ENCODE measurements at places on chromosomes 5 and 9. TPM values are rescaled to one million over a fixed set of nuclear protein-coding genes. Genes with fewer than 3 reads are reported as not detected.

GRCh38 chr9:125986966-125987365 is 239.8 kb downstream of the PBX3 start:
- no peak for DNase-seq

DNA sequence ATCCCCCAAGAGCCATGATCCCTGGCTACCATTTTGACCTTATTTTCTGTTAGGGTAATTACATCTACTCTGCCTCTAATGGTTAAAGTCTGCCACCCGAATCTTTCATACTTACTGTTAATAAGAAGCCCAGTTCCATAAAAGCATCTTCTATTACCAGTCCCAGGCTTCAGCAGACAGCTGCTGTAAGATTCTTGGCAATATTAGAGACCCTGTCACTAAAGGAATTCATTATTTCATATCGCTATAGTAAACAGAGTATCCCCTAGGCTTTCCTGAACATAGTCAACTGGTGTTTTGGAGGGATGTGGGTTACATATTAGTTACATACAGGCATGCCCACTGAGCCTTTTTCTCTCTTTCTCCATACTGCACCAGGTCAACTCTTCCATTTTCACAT is 608.7 kb upstream of the SEMA6A start:
- no peak for DNase-seq

SLC27A6 gene
- 0.04 TPM for polyA plus RNA-seq

DNA sequence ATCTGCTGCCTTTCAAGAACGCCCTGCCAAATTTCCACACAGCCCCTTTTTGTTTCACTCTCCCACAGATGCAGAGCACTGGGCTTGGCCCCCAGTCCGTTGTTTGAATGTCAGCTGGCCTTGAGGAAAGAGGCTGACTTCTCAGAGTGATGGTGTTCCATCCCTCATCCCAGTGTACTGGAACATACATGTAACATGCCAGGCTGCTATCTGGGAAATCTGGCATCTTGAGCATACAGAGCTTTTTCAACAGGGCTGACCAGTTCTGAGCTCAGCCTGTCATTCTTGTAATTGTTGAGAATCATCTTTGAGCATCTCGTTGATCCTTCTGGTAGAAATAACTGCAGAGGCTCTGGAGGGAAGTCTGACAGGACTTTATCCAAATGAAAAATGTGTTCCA is 2.8 kb downstream of the GALNT10 start:
- no peak for DNase-seq

- no peak for DNase-seq
Observed at GRCh38 chr5:91362935-91363334, 20.2 kb downstream of the ARRDC3 start.

SPAG8 gene
- polyA plus RNA-seq, result 0.58 TPM

RAI14 gene
- polyA plus RNA-seq, result 211 TPM

- DNase-seq, result no peak
Observed at GRCh38 chr9:131238402-131239021, 37.8 kb downstream of the FAM78A start.

- DNase-seq, result no peak
Observed at GRCh38 chr9:93830606-93831005, 124.5 kb downstream of the BARX1 start.

DNA sequence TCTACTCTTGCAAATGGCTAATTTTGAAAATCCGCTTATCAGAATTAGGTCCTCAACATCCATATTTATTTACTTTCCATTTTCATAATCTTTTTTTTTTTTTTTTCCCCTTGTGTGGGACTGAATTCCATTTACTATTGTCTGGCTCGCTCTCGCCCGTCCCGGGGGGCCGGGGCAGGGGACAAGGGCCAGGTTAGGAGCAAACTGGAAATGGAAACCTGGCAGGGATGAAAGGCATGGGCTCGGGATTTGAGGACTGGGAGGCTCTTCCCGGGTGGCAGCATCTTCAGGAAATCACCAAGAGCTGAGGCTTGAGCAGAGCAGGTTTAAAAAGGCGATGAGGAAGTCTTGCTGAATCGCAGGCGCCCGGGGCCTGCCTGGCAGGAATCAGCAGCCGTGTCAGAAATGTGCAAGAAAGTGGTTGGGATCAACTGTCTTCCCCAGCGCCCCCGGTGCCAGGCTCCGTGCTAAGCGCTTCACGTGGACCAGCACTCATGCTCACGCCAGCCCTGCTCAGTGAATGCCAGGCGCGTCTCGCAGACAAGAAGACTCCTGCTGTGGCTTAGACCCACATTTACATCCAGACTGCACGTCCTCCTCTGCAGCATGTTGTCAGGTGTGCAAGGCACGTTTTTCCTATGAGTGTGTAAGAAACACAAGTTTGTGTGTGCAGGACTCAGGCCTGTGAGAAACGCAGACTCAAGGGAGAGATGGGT is 66.3 kb upstream of the UNC5A start:
- no peak for DNase-seq

- DNase-seq, result no peak
Observed at GRCh38 chr5:74625742-74626241, 14.7 kb downstream of the ENC1 start.

- DNase-seq, result peak; percentile 72
Observed at GRCh38 chr5:43193181-43193893, 1.3 kb downstream of the NIM1K start.

GRCh38 chr9:38687389-38687842 is 32.5 kb downstream of the FAM240B start:
- DNase-seq, result no peak

PPWD1 gene
- polyA plus RNA-seq, result 14.1 TPM

SMU1 gene
- polyA plus RNA-seq, result 17.1 TPM

LCN9 gene
- polyA plus RNA-seq, result not detected

GRCh38 chr9:35845824-35846771 is 17.1 kb downstream of the TMEM8B start:
- DNase-seq, result no peak

DNA sequence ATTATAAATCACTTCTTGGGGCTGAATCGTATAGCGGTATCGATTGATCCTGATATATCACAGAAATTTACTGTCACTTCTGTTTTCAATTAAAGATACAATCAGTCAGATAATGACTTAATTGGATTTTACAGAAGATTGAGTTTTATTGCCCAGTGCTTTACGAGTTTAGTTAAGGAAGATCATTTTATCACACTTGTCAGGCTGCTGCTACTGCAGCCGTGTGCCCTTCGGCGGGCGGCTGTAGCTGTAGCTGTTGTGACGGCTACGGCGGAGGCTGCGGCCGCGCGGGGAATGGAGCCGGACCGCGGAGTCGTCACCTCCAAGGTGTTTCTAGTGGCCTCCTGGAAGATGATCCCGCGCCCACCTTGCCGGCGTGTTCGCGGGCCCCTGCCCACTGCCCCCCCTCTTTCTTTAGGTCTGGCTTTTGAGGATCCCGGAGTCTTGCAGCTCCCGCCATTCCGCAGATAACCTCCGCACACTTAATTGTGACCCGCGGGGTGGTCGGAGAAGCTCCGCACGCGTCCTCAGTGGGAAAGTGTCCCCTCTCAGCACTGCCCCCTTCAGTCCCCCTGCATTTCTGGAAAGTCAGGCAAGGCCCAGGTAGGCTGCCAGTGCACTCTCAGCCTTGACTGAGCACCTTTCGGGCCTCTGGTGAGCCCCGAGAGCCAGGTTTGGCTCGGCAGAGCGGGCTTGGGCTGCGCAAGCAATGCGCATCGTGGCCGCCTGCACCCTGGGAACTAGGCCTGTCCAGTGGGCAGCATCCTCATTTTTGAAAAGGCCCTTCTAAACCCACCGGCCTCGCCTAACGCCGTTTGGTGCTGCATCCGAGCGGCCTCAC is 6.9 kb upstream of the DMRT3 start:
- DNase-seq, result no peak

- no peak for DNase-seq
Observed at GRCh38 chr5:93462916-93463315, 118.1 kb downstream of the NR2F1-AS1 start.

DNA sequence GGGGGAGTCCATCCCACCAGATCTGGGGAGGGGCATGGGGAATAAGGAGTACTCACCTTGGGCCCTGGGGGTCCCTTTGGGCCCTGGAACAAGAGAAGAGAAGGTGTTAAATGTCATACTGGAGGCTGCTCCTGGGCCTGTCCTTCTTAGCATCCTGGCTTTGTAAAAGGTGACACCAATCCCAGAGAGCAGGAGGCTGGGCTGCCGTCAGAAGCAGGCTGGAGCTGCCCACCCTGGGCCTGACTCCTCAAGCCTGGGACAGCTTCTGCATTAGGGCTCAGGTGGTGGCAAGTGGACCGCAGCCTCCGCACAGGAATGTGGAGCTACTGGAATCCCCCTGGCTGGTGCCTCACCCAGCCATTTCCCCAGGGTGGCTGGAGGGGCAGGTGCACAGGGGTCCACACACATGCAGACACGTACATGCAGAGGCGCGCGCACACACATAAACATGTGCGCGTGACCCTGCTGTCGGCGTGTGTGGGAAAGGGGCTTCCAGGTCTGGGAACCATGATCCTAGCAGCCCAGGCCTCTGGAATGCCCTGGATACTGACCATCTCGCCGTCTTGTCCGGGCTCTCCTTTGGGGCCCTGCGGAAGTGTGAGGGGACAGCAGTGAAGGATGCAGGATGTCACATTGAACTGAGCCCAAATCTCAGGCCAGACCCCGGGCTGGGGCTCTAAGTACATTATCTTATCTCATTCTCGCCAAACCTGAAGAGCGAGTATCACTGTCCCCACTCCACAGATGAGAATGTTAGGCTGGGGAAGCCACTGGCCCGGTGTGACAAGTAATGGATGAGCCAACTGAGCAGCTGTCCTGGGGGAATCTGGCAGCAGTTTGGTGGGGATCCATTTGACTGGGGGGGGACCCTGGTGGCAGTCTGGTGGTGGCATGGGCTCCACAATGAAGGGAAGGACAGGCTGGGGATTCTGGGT is 29.3 kb upstream of the PHYKPL start:
- no peak for DNase-seq

DNA sequence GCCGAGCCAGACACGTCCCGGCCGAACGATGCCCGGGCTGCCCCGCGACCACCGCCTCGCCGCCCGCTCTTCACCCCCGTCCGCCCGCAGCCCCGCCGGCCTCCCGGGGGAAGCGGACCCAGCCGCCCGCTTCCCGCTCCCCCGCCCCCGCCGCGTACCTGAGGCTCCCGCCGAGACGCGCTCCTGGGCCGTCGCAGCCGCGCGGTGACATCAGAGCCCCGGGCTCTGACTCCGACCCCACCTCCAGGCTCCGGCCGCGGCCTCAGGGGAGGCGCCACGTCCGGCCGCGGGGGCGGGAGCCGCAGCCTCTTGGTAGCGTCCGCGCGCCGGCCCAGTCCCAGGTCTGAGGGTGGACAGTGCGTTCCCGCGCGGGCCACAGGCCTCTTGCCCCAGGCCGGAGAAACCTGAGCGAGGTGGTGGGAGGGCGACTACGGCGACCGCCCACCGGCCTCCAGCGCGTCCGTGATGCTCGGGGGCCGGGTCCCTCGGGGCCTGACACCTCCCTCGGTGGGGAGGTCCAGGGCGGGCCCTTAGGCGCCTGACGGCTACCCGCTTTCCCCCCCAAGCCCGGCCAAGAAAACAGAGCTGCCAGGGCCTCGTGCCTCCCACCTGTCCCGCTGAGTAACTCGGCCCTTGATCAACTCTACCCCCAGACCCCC is at the start of gene SHROOM1:
TSS of gene SHROOM1 (minus strand) at position 212 of the 659 bp plus-strand sequence. CDS start 4,507 bp downstream, outside the sequence.
- DNase-seq, result no peak

DNA sequence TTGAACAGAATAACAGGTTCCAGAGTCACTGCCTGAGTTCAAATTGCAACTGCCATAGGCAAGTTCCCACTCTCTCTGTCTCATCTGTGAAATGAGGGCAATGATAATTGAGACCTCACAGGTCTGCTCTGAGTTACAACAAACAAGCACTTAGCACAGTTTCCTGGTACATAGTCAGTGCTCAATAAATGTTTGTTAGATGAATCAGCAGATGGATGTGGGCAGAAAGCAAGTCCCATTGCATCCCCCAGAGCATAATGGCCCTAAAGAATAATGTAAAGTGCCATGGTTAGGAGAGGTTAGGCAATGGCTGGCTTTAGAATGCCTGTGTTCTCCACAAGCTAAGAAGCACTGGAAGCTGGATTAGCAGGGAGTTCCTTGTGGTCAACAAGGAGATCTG is 136.5 kb upstream of the LARP1 start:
- DNase-seq, result no peak

GRCh38 chr5:100909034-100909433 is 6.0 kb upstream of the ST8SIA4 start:
- DNase-seq, result no peak

SMIM32 gene
- polyA plus RNA-seq, result not detected

- DNase-seq, result no peak
Observed at GRCh38 chr5:129460936-129461710, 1.0 kb downstream of the ADAMTS19 start.

GRCh38 chr5:154776167-154776566 is 21.0 kb downstream of the LARP1 start:
- no peak for DNase-seq

DNA sequence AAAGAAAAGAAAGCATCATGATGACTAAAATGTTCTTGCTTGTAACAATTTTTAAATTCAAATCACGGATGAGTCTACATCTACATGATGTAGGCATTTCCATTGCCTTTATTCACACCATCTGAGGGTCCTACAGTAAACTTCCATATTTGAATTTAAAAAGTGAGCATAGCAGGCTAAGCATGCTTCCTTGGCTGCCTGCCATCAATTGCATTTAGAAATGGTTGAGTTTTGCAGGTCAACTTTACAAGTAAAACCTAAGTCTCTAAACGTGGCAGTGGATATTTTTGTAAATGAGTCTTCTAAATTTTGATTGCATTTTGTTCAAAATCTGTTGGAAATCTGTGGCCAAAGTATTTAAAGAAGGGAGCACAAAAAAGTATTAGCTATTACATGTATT is 136.5 kb upstream of the PTCH1 start:
- no peak for DNase-seq

ZBTB6 gene
- polyA plus RNA-seq, result 8.3 TPM

SPINK4 gene
- not detected for polyA plus RNA-seq

GRCh38 chr5:96637196-96637595 is 25.0 kb upstream of the CAST start:
- DNase-seq, result no peak

DNA sequence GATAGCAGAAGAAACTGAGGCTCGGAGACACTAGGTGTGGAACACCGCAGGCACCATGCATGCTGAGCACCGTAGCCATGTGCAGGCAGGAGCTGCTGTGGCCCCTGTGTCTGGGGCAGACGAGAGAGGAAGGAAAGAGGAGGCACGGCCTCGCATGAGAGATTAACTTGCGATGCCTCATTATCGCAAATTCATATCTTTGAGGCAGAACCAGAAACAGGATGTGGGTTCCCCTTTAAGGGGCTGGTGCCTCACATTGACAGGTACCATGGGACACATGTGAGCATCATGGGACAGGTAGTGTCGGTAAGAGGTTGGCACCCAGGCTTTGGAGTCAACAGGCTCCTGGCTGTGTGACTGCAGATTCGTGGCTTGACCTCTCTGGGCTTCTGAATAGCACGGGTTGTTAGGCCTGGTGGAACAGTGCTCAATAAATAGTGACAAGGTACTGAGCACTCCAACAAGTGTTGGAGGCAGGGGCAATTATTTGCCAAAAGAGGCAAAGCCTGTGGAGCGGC is 40.8 kb downstream of the NAIF1 start:
- DNase-seq, result no peak

- no peak for DNase-seq
Observed at GRCh38 chr9:123957168-123957721, 27.3 kb upstream of the DENND1A start.

OR1Q1 gene
- 0.14 TPM for polyA plus RNA-seq

GRCh38 chr9:5841771-5842573 is 9.1 kb upstream of the ERMP1 start:
- no peak for DNase-seq

GRCh38 chr5:154249826-154250225 is 59.3 kb downstream of the GALNT10 start:
- no peak for DNase-seq

MRPL50 gene
- polyA plus RNA-seq, result 12.0 TPM
